Activated naive CD8-positive, alpha-beta T cell treated with anti-CD3 and anti-CD28 coated beads, Interleukin-2, amount 10 ng/mL, durations not matched to agents 7 days and 5 days (primary cell): ENCODE measurements at places on chromosomes 11 and 22. TPM values are rescaled to one million over a fixed set of nuclear protein-coding genes. Genes with fewer than 3 reads are reported as not detected.

DNA sequence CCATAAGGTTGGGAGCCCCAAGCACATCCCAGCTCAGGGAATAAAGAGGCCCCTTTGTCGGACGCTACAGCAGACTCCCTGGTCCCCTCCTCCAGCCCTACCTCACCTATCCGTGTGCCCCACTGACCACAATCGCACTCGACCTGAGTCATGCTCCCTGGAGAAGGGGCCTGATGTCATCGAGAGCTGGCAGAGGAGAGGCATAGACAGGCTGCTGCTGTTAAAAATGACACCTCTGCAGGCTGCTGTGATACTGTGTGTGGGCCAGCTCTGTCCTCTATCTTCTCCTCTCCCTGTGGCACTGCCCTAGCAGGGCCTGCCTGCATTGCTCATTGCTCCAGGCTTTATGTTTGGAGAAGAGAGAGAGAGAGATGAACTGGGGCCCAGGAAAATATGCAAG lies 123.4 kb upstream of the SYT13 start:
- peaks cover 35% of the 10 kb centered on the region for H3K27me3 ChIP-seq
- no peak overlapping the region for H3K27ac ChIP-seq
- H3K36me3 ChIP-seq, result no peaks in the 10 kb centered on the region
- H3K4me3 ChIP-seq, result no peak overlapping the region
- H3K4me1 ChIP-seq, result no peaks in the 10 kb centered on the region

DNA sequence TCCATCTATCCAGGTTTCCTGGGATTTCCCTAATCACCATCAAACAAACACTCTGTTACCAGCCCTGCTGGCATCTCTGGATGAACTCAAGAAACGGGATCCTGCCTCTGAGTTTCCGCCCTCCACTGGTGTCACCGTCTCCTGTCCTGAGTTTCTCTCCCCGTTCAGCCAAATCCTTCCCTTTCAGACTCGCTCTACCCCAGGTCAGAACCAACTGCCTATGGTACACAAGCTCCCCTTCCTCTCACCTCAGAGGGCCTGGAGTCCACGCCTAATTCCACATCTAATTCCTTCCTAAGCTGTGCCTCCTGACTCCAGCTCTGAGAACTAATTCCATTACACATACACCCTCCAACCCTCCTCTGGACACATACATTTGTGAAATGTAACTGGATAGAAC lies 96.1 kb downstream of the SHANK2 start:
- H3K4me3 ChIP-seq, result no peak overlapping the region
- no peaks in the 10 kb centered on the region for H3K4me1 ChIP-seq
- H3K27me3 ChIP-seq, result peaks cover 15% of the 10 kb centered on the region
- no peaks in the 10 kb centered on the region for H3K36me3 ChIP-seq
- no peak overlapping the region for H3K27ac ChIP-seq

The ENTHD1 gene
- total RNA-seq, result 0.11 TPM

The CREB3L1 gene
- not detected for total RNA-seq
